Naive thymus-derived CD4-positive, alpha-beta T cell (primary cell): ENCODE measurements at places on chromosomes 4 and X. TPM values are rescaled to one million over a fixed set of nuclear protein-coding genes. Genes with fewer than 3 reads are reported as not detected.

Gene HPRT1
- 73.7 and 83.5 TPM in 2 replicates for total RNA-seq

Gene ACSL1
- 21.8 TPM for total RNA-seq

Gene TMEM47
- total RNA-seq: not detected

DNA sequence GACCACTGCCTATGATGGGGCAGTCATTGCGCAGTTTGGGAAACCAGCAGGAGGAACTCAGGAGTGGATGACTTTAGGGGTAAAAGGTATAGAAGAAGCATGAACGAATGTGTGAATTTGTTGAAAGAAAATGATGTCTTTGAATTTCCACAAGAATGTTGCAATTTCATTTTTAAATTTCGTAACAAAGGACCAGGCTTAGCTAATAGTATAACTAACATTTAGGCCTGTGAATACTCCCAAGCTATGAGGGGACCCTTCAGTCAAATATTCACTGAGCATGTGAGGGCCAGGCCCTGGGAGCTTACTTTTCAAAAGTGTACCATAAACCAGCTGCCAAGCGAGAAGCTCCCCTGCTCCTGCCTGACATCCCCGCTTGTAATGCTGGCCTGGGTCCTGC is 5.3 kb downstream of the MPC1L start:
- H3K4me3 ChIP-seq: no peak overlapping the region
- no peaks in the 10 kb centered on the region for H3K27me3 ChIP-seq
- no peaks in the 10 kb centered on the region for H3K36me3 ChIP-seq
- H3K4me1 ChIP-seq: no peaks in the 10 kb centered on the region
- DNase-seq: no peak

GRCh38 chrX:136856050-136856449 is 24.5 kb downstream of the RBMX start:
- H3K27me3 ChIP-seq: no peaks in the 10 kb centered on the region
- H3K27ac ChIP-seq: no peak overlapping the region
- no peak overlapping the region for H3K4me3 ChIP-seq
- no peaks in the 10 kb centered on the region for H3K4me1 ChIP-seq

DNA sequence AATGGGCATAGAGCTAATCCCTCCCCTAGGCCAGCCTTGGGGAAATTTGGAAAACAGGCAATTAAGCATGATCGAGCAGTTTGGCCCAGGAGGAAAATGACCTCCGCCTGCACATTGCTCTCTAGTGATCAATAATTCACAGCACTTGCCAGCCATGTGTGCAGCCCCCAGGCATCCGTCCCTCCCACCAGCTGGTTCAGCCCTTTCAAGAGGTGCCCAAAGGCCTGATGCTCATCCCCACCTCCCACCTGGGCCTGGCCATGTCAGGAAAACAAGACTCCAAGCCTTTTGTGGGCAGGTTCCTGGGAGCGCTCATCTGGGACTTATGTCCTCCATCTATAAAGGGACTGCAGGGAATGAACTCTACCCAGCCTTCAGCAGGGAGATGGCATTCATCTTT is 17.5 kb upstream of the PPP2R2C start:
- no peak overlapping the region for H3K27ac ChIP-seq
- H3K4me1 ChIP-seq: no peaks in the 10 kb centered on the region
- H3K36me3 ChIP-seq: no peaks in the 10 kb centered on the region
- no peaks in the 10 kb centered on the region for H3K27me3 ChIP-seq
- no peak for DNase-seq
